ENCODE measurements at places on chromosomes 2 and 18.

DNA sequence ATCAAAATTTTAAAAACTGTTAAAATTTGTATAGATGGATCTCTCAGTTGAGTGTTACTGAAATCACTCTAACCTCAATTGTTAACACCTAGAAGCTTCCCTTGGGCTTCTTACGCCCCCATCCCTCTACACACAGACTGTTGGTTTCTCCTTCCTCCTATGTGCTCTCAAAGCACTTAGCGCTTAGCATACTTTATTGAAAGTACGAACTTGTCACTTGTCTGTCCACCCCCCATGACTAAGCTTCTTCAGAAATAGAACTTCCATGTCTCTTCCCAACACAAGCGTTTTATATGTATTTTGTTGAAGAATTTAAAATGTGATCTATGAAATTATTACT is 441 bp downstream of the MPHOSPH10 start:
- DNase-seq, result no peak

GRCh38 chr2:65273344-65273743 is 45.7 kb downstream of the ACTR2 start:
- no peak for DNase-seq

DNA sequence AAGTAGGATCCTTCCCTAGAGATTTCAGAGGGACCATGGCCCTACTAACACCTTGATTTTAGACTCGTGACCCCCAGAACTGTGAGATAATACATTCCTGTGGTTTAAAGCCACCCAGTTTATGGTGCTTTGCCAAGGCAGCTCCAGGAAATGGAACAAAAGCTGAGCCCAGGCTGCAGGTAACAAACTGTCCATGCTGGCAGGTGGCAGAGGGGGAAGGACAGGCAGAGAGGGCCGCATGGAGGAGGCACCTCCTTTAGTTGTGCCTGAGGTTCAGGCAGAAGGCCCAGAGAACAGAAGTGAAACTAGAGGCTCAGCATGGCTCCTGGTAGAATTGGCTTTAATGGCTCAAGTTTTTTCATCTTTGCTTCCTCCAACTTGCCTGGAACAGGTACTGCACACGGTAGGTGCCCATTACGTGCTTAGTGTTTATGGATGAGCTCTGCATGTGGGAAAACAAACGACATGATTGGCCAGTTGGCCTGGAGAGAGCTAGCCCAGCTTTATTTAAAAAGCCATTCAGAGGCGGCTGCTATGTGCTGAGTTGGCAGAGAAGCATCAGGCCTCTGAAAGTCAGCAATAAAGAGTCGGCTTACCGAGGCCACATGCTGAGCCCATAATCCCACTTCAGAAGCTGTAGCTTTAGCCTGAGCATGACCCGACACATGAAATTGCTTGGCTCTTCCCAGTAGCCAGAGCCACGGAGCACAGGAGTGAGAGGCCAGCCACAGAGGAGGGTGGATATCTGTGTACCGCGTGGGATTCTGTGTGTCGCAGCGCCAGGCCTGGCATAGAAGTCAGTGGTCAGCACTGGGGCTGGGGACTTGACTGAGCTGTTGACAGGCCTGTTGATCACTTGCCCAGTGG is 36.5 kb downstream of the HS1BP3 start:
- no peak for DNase-seq

GRCh38 chr2:100142393-100142792 is at the start of gene AFF3:
AFF3 (minus strand) TSS chr2:100142590; CDS start chr2:100104454, 38,136 bp downstream.
- no peak for DNase-seq

DNA sequence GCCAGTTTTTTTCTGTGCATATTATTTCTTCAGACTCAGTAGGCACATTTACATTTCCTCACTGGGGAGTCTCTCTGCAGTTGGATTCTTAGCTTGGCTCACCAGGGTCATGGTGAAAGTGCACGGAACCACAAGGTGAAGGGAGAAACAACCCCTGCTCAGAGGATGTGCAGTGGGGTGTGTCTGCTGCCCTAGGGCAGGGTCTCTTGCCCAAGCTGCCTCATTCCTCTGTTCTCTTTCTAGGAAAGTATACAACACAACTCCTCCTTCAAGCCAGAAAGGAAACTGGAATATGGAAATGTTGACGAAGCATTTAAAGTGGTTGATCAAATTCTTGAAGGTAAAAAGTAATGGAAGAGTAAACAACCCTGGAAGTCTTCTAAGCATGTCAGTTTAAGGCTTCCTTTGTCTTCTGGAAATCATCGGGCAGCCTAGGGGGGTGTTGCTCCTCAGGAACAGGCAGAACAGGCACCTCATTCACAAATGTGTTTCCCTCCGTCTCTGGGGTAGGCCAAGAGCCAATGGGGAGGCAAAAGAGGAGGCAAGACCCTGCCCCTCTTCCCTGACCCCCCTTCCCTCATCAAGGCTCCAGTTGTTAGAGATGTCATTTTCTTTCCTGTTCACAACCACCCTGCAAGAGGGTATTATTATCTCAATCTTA is 41.4 kb downstream of the AOX1 start:
- DNase-seq, result no peak

DNA sequence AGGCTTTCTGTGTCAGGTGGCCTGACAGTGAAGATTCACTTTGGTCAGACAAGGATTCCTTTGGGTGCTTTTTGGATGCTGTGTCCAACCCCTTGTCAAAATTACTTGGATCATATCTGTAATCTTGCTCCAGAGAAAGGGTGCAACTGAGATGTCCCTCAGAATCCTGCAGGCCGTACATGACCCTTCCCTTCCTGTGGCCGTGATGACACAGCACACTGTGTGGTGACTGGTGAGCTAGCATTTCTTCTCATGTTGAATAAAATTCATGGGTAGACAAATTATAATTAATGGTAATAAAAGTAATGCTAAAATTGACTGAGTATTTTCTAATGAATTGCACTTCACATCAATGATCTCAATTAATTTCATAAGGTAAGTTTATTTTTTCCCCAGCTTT is 356.2 kb downstream of the LPIN1 start:
- DNase-seq, result no peak

DNA sequence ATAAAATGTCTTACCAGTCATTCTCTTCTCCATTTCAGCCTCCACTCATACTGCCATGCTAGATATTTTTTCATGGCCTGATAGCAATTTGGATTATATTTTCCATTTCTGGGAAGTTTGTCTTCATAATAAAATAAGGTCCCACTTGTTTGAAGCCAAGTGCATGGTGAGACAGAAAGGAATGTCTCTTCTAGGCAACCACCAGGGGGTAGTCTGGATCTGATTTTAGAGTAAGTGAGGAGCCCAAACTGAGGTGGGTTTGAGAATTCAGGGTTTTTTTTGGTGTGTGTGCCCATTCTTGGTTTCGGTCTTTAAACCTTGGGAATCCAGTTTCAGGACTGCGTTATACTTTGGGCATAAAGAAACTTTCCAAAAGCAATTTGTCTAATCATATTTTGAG is 315.5 kb downstream of the RPRM start:
- DNase-seq, result no peak

GRCh38 chr18:13582178-13582670 is 144.1 kb downstream of the FAM210A start:
- no peak for DNase-seq

DNA sequence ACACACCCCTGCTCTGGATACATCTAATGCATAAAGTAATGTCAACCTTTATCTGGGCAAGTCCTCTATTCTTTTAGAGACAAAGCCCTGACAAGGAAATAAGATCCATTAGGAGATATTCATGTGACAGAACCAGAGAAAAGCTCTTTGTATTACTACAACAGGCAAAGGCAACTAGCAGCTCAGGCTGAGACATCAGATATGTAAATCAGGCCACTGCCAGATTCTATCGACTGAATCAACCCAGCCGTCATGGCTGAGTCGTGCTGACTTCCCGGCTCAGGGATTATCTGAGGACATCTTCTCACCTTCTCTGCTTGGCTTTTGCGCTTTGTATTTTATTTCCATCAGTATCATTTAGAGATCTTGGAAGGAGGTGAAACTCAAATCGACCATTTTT is 294.5 kb downstream of the PLCL1 start:
- no peak for DNase-seq

DNA sequence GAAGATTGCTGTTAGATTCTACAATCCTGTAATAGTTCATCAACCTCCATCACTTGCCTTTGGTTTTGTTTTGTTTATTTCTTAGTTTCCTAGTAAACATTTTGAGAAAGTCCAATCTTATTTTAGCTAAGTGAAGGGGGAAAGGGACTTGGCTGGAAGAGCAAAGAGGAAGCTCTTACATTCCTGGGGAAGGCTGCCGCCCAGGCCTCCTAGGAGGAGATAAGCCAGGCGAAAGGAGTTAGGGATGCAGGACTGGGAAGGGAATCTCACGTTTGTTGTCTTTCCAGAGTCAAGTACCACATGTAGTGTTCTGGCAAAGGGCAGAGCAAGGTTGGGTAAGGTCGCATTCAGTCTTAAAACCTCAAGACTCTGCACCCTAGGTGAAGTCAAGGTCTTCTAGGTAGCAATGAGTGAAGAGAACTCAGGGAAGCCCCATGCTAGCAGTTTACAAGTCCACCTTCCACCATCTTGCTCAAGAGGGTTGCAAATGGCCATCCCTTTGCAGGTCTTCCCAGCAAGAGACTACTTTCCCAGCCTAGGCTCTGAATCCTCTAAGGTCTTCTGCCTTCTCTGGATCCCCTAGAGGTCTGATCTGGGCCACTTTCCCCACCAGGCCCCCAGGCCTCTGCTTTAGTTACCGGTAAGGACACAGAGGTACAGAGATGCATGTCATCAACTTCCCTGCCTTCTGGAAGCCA is 320.7 kb downstream of the CYP26B1 start:
- DNase-seq, result no peak

- no peak for DNase-seq
Observed at GRCh38 chr18:55093295-55093694, 134.0 kb upstream of the CCDC68 start.

DNA sequence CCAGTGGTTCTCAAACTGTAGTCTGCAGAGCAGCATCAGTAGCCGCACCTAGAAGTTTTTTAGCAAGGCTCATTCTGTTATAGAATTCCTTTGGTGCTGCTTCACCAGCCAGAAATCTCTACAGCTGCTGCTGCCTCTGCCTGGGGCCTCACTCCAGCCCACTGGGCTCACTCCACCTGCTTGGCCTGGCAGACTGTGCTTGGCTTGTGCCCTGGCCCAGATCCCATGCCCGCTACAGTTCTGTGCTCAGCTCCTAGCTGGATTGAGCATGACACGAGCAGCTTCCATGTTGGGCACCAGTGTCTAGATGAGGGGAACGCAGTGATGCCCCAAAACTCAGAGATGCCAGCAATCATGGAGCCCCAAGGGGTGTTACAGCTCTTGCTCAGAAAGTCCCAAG is 22.6 kb downstream of the MAPK4 start:
- no peak for DNase-seq

DNA sequence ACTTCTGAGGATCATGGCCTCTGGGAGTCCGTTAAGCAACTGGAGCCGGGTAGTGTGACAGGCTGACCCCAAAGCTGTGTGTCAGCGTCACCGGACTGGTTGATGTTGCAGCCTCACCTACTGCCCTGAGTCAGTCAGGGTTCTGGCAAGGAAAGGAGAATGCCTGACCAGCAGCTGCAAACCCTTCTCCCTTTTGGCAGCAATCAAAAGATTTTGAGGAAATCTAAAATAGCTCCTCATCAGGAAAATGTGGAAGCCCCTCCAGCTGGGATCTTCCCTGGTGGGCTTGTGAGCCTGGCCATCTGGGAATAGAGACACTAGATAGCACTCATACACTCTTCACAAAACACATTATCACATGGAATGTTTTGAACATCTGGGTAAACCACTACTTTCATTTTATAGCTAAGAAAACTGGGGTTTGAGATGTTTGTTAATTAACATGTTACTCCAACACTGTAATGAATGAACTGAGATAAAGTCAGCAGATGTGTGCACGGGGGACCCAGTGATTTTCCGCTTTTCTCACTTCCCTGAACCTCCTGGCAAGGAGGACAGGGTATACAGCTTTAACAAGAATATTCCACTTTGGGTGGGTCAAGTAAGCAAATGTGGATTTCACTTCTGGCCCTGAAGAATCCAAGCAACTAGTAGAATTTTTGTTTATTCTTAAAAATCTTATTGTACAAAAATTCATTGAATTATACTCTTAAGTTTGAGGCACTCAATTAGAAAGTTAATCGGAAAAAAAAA is 24.7 kb downstream of the CLUL1 start:
- no peak for DNase-seq

- DNase-seq, result no peak
Observed at GRCh38 chr2:137826373-137827372, 137.6 kb upstream of the HNMT start.

DNA sequence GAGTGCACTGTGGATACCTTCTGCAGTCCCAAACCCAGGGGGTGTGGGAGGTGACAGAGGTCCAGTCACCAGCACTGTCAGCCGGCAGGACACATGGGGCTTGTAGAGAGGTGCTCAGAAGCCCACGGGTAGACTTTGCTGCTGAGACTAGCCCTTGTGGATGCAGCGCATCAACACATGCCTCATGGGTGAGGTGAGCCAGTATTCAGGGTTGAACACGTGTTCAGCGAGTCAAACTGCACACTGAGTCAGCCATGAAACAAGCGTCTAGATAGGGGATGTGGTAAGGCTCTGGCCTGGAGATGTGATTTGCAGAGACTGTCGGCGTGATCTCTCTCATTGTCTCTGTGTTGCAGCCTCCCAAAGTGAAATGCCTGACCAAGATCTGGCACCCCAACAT is 35.8 kb upstream of the SCLY start:
- peak; percentile 17 for DNase-seq

DNA sequence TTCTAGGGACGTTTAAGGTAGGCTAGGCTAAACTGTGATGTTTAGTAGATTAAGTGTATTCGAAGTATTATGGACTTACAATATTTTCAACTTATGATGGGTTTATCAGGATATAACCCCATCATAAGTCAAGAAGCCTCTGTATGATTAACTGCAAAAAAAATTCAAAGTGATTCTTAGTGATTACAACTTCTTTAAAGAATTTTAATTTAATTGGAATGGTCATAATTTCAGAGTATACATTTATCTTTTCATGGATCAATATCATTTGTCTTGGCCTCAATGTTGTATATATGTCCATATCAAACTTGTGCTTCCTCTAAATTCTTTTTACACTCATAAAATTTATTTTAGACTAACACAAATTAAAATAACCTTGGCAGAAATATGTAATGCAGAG is 183.3 kb upstream of the LRP1B start:
- no peak for DNase-seq

DNA sequence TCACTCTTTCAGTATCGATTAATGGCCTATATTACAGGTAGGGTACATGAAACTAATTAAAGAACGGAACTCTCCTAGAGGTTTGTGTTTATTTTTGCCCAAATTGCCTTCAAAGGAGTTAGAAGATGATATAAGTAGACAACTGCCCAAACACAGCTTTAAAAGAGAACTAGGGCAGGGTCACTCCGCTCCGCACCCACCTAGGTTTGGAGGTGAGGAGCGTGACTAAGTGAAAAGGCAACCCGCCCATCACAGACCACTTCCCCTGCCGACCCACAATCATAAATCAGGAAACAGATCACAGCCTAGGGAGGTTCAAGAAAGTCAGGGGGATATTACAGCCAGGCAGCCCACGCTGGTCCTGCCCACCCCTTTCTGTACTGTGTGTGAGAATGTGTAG is 166.7 kb downstream of the C1D start:
- DNase-seq, result no peak

- DNase-seq, result no peak
Observed at GRCh38 chr2:36371070-36371874, 15.7 kb downstream of the CRIM1 start.

GRCh38 chr2:132438691-132439090 is 22.1 kb downstream of the GPR39 start:
- peak; percentile 81 for DNase-seq

GRCh38 chr2:56515399-56515798 is 331.6 kb downstream of the CCDC85A start:
- DNase-seq, result no peak

GRCh38 chr2:199258291-199258690 is 199.4 kb downstream of the SATB2 start:
- no peak for DNase-seq

GRCh38 chr2:121103960-121104359 is 181.0 kb downstream of the TFCP2L1 start:
- DNase-seq, result no peak
